ENCODE measurements at places on chromosomes 2 and 18. TPM values are rescaled to one million over a fixed set of nuclear protein-coding genes. Genes with fewer than 3 reads are reported as not detected.

DNA sequence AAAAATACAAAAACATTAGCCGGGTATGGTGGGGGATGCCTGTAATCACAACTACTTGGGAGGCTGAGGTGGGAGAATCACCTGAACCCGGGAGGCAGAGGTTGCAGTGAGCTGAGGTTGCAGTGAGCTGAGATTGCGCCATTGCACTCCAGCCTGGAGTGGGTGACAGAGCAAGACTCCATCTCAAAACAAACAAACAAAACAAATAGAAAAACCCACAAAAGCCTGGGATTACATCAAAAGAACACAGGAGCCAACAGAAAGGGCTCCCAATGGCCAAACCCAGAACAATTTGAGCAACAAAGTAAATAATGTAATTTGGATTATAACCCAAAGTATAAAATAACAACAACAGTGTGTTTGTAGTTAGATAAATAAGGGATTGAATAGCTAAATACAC, 159.8 kb downstream of the UXS1 start:
- DNase-seq = no peak

DNA sequence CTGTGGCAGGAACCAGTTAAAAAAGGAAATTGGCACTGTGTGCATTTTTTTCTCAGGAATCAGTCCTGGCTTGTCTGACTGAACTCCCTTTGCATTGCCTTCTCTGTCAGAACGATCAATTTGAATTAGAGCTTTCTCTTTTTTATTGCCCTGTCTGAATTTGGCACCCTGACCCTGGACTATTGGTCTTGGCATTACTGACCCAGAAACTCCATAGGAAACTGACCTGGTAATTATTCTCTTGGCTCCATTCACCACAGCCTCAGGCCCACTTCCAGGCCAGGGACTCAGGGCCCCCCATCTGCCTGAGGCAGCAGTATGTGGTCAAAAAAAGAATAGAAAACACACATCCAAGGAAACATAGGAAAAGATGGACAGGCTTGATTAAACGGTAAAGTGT, 32.0 kb upstream of the CCDC88A start:
- no peak for DNase-seq

DNA sequence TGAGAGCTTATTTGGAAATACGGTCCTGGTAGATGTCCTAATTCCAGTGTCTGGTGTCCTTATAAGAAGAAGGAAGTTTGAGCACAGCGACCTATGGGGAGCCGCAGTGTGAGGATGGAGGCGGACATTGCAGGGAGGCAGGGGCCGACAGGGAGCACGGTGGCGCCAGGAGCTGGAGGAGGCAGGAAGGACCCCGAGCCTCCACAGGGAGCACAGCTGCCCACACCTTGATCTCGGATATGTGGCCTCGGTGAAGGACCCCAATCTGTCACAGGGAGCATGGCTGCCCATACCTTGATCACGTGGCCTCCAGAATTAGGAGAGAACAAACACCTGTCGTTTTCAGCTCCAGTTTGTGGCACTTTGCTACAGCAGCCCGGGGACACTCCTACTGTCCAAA, 461.6 kb upstream of the SALL3 start:
- no peak for DNase-seq

Gene VWC2L
- total RNA-seq = not detected

Gene GULP1
- total RNA-seq = 23.9 TPM

Gene KCNG2
- total RNA-seq = not detected

Gene HOXD4
- total RNA-seq = not detected
